SK-N-SH (cell line): ENCODE measurements at places on chromosomes 7 and 10. TPM values are rescaled to one million over a fixed set of nuclear protein-coding genes. Genes with fewer than 3 reads are reported as not detected.

DNA sequence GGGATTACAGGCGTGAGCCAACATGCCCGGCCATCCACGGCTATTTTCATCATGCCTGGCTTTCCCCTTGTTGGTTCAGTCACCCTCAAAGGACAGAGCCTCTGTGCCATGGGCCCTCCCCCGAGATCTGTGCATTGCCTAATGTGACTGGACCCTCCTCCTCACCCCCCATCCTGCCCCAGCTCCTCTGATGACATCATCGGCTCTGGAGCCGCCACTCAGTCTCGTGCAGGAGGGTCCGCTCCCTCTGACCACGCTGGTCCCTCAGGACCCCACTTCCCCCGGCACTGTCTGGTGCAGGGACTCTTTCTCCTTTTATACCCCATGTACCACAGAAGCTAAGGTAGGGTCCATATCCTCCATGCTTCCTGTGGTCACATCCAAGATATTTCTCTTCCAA is 33.2 kb upstream of the BAIAP2L1 start:
- DNase-seq, result no peak

- DNase-seq, result no peak
Observed at GRCh38 chr10:6581778-6582228, 1.7 kb upstream of the PRKCQ start.

DNA sequence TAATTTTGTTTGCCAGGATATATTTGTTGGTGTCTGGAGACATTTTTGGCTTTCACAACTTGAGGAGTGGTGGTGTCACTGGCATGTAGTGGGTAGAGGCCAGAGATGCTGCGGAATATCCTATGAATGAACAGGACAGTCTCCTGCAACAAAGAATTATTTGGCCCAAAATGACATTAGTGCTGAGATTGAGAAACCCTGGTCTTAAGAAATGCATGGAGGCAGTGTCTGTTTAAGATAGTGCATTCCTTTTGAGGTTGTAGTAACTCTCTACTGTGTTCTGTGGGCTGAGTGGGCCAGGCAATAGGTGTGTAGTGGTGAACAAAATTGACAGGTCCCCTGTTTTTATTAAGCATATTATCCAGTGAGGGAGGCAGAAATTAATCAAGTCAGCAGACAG is 165.5 kb downstream of the CDK14 start:
- no peak for DNase-seq

DNA sequence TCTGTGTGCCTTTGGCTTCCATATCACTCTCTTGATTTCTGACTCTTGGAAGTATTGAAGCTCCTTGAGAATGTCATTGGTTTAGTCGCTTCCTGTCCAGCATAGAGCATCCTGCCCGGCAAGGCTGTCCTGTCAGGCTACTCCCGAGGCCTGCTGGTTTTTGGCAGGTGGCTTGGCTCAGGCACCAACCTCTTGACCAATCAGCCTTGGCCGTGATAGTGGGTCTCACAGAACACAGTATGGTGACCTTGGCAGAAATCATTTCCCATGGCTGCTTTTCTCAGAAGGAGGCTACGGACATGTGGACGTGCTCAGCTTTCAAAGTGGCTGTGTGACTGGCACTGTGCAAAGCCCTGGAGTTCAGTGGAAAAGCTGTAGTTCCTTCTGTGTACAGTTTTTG is 516.9 kb downstream of the REEP3 start:
- no peak for DNase-seq

DNA sequence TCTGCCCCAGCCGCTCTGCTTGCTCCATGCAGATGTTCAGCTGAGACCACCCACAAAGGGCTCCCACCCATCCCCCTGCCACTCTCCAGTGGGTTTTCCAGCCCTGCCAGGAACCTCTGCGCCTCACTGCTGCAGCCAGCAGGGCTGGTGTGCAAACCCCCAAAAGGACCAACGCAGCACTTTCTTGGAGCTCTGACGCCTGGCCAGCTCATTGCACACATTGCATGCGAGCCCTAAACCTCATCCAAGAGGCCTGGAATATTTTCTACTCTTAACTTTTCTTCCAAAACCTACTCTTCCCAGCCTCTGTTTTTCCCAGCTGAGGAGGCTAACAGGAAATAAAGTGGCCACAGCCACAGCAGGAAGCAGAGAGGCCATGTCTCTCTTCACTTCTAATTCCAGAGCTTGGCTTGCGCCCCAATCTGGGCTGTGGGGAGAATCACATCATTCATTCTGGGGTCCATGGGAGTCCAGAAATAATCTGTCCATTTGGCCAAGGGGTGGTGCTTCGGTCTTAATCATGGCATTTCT is 4.6 kb upstream of the FAM170B start:
- DNase-seq, result no peak

- DNase-seq, result no peak
Observed at GRCh38 chr7:122827763-122828162, 58.5 kb downstream of the CADPS2 start.

- no peak for DNase-seq
Observed at GRCh38 chr7:125412890-125413665, 483.5 kb upstream of the POT1 start.

Gene PRKG1
- polyA plus RNA-seq, result 4.1 and 4.3 TPM in 2 replicates

Gene CH25H
- not detected in 2 replicates for polyA plus RNA-seq

Gene ICA1
- polyA plus RNA-seq, result 2.4 and 5.4 TPM in 2 replicates

Gene GRK5
- polyA plus RNA-seq, result 9.5 and 12.1 TPM in 2 replicates

Gene FANK1
- polyA plus RNA-seq, result 12.3 and 13.6 TPM in 2 replicates

Gene KLF14
- 0.02 TPM in 1 of 2 replicates, not detected in the other for polyA plus RNA-seq
